Activated CD4-positive, alpha-beta T cell treated with anti-CD3 and anti-CD28 coated beads for 36 hours (primary cell): ENCODE measurements at places on chromosomes 12 and 14. TPM values are rescaled to one million over a fixed set of nuclear protein-coding genes. Genes with fewer than 3 reads are reported as not detected.

- peaks cover 10% of the 10 kb centered on the region for H3K4me1 ChIP-seq
These were observed 156.2 kb downstream of the CAND1 start for GRCh38 chr12:67425394-67425793.

The KRT80 gene
- total RNA-seq, result not detected

DNA sequence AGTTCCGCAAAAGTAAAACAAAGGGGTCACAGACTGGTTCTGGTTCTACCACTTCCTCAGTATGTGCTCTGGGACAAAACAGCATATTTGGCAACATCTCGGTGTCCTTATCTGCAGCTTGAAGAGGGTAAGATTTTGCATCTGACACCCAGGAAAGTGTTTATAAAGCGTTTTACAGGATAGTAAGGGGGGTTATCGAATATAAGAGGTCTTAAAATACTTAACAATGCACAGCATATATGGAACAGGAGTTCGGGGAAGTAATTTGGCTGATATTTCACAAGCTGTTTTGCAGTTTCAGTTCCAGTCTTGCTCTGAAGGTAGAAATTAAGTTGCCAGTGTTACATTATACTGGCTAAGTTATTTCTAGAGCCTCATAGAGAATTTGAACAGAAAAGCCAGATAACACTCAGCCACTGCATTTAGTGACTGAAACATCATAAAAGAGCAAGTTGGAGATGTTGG lies 904 bp upstream of the MAP4K5 start:
- no peak for DNase-seq
- peaks cover 42% of the 10 kb centered on the region for H3K4me1 ChIP-seq
- H3K27ac ChIP-seq, result peak overlapping the region; percentile 53
- H3K27me3 ChIP-seq, result no peaks in the 10 kb centered on the region
- peaks cover 12% of the 10 kb centered on the region for H3K36me3 ChIP-seq
- H3K4me3 ChIP-seq, result peak overlapping the region; percentile 90

The IL23A gene
- total RNA-seq, result 21.6 TPM

- no peak overlapping the region for H3K27ac ChIP-seq
- no peaks in the 10 kb centered on the region for H3K27me3 ChIP-seq
- H3K36me3 ChIP-seq, result peaks cover 1% of the 10 kb centered on the region
- DNase-seq, result no peak
- H3K4me3 ChIP-seq, result no peak overlapping the region
- no peaks in the 10 kb centered on the region for H3K4me1 ChIP-seq
These were observed 302.7 kb downstream of the CEP128 start for GRCh38 chr14:80638620-80639515.

GRCh38 chr14:99876406-99876805 lies 83.2 kb downstream of the EML1 start:
- H3K4me3 ChIP-seq, result no peak overlapping the region
- H3K27ac ChIP-seq, result no peak overlapping the region
- DNase-seq, result no peak
- H3K36me3 ChIP-seq, result no peaks in the 10 kb centered on the region
- peaks cover 21% of the 10 kb centered on the region for H3K27me3 ChIP-seq
